RKO (cell line): ENCODE measurements at places on chromosomes 11 and 22.
A peak's percentile ranks its signal among the peaks of the same experiment; 100 is the strongest.

DNA sequence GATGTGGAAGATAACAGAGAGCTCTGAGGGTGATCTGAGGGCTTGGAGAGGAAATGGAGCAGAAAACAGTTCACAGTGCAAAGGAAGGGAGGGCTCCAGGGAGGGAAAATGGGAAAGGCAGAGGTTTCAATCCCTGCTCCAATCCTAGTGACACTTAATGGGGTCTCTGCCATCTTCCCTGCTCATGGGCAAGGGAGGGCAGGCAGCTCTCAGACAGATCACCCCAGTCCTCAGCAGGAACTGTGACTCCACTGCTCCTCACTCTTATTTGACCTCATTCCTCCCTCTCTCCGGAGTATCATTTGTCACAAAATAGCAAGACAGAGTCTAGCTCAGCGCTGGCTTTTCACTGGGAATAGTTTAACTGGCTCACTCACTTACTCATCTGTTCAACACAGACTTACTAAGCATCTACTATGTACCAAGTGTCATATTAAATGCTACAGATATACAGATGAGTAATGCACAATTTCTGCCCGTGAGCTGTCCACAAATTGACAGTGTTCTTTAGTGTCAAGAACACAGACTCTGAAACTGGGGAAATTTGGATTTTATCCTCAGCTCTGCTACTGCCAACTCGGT lies 817.4 kb downstream of the OPCML start:
- peak; percentile 75 for DNase-seq

GRCh38 chr22:30191040-30191701 lies 55.4 kb downstream of the LIF start:
- DNase-seq = no peak

DNA sequence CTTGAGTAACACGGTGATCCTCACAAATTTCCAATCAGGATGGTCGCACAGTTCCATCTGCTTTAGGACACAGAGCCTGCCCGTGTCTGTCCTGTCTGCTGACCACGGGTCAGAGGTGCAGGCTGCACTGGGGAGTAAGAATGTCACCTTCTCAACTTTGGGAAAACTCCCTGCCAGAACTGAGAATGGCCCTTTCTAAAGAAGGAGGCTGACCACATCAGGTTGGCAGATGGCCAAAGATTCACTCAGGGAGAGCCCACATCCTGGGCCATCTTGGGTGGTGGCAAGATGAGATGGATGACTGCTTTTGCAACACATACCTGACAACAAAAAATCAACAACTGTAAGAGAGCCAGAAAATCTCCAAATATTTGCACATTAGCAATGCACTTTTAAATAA lies 101.9 kb downstream of the IGLL1 start:
- DNase-seq = no peak

- DNase-seq = no peak
These were observed 409.5 kb downstream of the MIAT start for GRCh38 chr22:27066856-27067255.

- no peak for DNase-seq
These were observed 285.4 kb downstream of the C11orf87 start for GRCh38 chr11:109707411-109707810.

- no peak for DNase-seq
These were observed 276.6 kb upstream of the CADM1 start for GRCh38 chr11:115780646-115781362.

DNA sequence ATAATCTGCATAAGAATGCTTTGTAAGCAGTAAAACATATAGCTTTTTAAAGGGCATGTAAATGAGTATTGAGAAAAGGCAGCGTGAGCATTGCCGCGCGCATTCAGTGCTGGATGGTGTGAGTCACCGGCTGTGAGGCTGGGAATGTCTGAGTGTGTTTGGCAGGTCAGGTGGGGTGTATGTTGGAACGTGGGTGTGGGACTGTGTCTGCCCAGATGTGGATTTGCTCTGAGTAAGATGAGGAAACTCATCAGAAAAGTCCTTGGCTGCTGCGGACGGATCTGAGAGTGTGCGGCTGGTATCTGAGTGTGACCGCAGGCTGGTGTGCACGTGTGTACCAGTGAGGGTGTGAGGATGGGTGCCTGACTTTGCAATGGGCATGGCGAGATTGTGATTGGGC lies 66.2 kb upstream of the NECTIN1 start:
- DNase-seq = peak; percentile 80

- no peak for DNase-seq
These were observed 38.9 kb upstream of the NTM start for GRCh38 chr11:131331546-131331945.

DNA sequence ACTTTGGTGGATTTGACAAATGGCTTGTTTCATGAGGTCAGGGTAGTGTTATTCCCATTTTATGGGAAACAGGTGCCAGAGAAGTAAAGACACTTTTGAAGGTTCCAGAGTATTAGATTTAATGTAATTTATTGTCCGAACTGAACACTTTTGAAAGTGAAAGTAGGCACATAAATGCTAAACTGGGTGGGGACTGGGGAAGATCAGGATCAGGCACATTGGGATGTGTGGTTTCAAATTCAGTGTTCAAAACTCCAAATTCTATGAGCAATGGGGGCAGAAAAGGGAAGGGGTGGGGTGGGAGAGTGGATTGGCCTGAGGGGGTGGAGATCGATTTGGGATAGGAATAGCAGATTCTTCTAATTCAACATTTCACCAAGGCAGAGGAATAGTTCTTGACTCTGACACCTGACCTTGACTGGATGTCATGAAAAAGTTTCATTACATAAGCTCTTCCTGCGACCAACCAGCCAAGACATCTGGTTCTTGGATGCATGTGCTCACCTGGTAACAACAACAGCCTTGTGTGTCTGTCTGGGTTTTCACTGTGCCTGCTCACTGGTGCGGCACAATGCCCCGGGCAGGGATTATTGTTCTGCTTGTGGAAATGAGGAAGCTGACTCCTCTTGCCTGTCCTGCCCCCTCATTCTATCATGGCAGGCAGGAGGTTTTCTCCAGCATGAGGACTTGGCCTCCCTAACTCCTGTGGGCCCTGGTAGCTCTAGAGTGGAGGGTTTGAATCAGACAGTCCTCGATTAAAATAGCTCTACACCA lies 10.8 kb downstream of the PPFIBP2 start:
- no peak for DNase-seq

DNA sequence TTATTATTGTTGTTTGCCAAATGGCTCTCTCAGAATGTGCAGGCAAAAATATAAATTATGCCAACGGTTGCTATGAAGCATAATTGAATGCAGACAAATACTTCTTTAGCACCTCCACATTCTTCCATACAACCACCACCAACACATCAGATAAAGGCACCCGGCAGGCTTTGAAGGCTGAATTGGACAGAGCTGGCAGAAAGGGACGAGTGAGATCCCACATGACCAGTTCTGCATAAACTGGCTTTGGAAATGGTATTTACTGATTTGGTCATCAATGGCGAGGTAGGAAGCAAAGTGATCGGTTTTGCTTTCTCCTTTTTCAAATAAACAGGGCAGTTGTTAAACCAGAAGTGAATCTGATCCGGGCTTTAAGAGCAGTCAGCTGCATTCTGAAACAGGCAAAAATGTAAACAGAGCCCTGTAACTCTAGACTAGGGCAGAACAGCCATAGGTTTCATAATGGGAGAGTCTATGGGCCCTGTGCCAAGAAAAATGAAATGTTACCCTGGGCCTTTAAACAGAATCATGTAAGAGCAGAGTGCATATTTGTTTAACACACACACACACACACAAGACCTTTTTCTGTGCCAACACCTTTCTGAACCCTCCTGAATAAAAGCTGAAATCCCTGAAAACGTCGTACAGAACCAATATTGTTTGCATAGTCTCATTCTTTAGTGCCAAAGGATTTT lies 97.7 kb downstream of the MPPED2 start:
- DNase-seq = no peak
